ENCODE measurements at places on chromosomes 5 and 9. TPM values are rescaled to one million over a fixed set of nuclear protein-coding genes. Genes with fewer than 3 reads are reported as not detected.

DNA sequence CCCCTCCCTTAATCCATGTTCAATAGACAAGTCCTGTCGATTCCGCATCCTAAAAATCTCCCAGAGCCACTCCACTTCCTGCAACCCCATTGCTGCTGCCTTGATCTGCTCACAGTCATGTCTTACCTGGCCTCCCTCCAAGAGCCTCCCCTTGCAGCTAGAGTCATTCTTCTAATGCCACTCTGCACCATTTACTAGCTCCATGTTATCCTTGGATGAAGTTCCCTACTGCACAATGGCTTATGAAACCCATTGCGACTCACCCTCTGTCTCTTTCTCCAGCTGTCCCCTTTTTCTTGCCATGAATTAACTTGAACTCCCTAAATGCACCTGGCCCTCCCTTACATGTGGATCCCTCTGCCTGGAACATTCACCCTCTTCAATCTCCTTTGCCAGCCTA, 39.5 kb downstream of the MEGF10 start:
- DNase-seq: no peak

DNA sequence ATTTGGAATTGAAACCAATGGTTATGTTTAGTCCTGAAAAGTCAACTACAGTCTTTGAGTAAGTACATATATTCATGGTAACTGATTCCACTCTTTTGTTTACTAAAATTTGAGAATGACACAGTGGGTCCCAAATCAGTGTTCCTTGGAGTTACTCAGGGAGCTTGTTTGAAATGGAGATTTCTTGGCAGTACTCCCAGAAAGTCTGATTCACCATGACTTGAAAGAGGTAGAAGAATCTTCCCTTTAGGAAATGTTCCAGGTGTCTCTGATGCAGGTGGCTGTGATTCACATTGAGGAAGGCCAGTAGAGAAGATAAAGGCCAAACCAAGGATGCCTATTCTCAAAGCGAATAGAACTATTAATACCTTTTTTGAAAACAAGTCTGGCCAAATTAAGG, 1078.3 kb downstream of the CDH12 start:
- no peak for DNase-seq

GRCh38 chr5:157076558-157076957, 17.6 kb upstream of the HAVCR1 start:
- DNase-seq: peak; percentile 19

DNA sequence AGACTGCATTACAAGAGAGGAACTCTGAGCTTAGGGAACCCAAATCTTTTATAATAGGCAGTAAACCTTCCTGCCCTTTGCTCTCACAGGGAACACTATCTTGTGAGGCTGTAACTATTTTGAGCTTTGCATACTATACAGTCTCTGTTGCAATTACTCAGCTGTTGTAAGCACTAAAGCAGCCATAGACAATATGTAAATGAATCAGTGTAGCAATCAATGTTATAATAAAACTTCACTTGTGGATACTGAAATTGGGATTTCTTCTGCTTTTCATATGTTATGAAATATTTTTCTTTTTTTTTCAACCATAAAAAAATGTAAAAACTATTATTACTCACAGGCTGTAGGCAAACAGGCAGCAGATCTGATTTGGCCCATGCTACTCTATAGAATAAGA, 16.7 kb upstream of the UBQLN1 start:
- no peak for DNase-seq

PCDHGC4 gene
- 2.6 TPM for total RNA-seq

PDGFRB gene
- 341 TPM for total RNA-seq

All from fibroblast of villous mesenchyme (primary cell).